Natural killer cell treated with Interleukin-12 subunit alpha and Interleukin-12 subunit beta and Interleukin-15 and Interleukin-18, amount 100 ng/mL, for 72 hours (primary cell): ENCODE measurements at places on chromosomes 5 and 9. TPM values are rescaled to one million over a fixed set of nuclear protein-coding genes. Genes with fewer than 3 reads are reported as not detected.

DNA sequence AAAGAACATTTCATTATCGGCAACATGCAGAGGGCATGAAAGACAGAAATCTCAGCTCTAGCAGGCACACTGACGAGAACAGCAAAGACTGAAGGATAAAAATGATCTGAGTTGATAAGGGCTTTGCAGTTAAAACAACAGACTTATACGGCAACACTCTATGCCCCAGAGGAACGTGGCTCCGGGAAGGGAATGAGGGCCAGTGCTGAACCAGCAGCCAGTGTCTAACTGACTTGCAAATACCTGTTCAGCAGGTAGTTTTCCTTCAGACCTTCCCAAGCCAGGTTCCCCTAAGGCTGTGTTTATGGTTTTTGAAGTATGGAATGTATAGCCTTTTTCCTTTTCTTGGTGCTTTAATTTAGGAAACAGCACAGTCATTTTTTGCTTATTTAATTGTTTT lies 121.3 kb upstream of the CDH18 start:
- no peaks in the 10 kb centered on the region for H3K27me3 ChIP-seq
- peaks cover 14% of the 10 kb centered on the region for H3K36me3 ChIP-seq
- no peak overlapping the region for H3K27ac ChIP-seq

GRCh38 chr5:78841767-78842166 lies 143.3 kb downstream of the ARSB start:
- H3K4me3 ChIP-seq: no peak overlapping the region
- H3K4me1 ChIP-seq: peaks cover 3% of the 10 kb centered on the region
- no peaks in the 10 kb centered on the region for H3K36me3 ChIP-seq
- H3K27ac ChIP-seq: no peak overlapping the region
- no peak for DNase-seq

The CCDC69 gene
- total RNA-seq: 59.6 TPM

The STPG3 gene
- total RNA-seq: not detected

The CDC23 gene
- total RNA-seq: 41.3 TPM

The ATP6V1G1 gene
- 33.4 TPM for total RNA-seq
